ENCODE measurements at places on chromosomes 3 and 15. TPM values are rescaled to one million over a fixed set of nuclear protein-coding genes. Genes with fewer than 3 reads are reported as not detected.

MESP2 gene
- polyA plus RNA-seq: not detected

GRCh38 chr3:4596612-4597011 is 103.5 kb downstream of the ITPR1 start:
- H3K36me3 ChIP-seq: no peaks in the 10 kb centered on the region
- no peaks in the 10 kb centered on the region for H3K4me1 ChIP-seq
- no peak for DNase-seq
- peaks cover 3% of the 10 kb centered on the region for H3K27me3 ChIP-seq
- H3K4me3 ChIP-seq: no peak overlapping the region
- H3K27ac ChIP-seq: no peak overlapping the region

DNA sequence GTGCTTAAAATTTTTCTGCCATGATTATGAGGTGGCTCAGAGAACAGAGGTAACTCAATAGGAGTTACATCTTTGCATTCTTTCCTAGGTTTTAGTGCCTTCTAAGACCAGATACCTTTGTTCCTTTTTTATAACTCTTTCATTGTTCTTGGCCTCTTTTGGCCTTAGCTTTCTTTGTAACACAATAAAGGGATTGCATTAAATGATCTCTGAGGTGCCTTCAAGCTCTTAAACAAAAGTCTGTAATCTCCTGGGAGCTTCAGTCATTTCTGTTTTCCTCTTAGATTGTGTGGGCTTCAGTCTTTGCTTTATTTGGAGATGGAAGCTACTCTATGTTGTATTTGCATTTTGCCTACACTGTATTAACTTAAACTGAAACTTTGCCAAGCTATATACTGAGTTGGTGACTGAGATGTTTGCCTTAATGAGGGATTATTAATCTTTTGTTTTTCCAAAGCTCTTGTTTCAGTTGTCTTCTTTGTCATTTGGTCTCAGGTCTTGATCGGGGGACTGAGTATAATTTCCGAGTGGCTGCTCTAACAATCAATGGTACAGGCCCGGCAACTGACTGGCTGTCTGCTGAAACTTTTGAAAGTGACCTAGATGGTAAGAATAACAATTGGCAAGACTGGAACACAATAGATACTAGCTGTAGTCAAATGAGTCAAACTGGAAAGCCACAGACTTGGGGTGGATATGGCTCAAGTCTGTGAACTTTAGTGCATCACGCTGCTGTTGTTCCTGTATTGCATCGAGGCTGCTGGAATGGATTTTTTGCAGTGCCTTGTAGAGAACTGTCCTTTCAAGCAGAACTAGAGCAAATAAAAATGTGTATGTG is 110.3 kb downstream of the HCN4 start:
- no peak overlapping the region for H3K27ac ChIP-seq
- H3K4me1 ChIP-seq: no peaks in the 10 kb centered on the region
- peaks cover 13% of the 10 kb centered on the region for H3K36me3 ChIP-seq
- DNase-seq: no peak
- no peaks in the 10 kb centered on the region for H3K27me3 ChIP-seq
- H3K4me3 ChIP-seq: no peak overlapping the region

GRCh38 chr15:63407612-63408011 is 26.0 kb upstream of the CA12 start:
- no peak overlapping the region for H3K27ac ChIP-seq
- no peak for DNase-seq
- H3K4me1 ChIP-seq: no peaks in the 10 kb centered on the region
- H3K4me3 ChIP-seq: no peak overlapping the region
- H3K36me3 ChIP-seq: no peaks in the 10 kb centered on the region
- no peaks in the 10 kb centered on the region for H3K27me3 ChIP-seq
